NCI-H1436 treated with DMSO at 0.1 percent for 48 hours (cell line): ENCODE measurements at places on chromosomes 2 and 18.

DNA sequence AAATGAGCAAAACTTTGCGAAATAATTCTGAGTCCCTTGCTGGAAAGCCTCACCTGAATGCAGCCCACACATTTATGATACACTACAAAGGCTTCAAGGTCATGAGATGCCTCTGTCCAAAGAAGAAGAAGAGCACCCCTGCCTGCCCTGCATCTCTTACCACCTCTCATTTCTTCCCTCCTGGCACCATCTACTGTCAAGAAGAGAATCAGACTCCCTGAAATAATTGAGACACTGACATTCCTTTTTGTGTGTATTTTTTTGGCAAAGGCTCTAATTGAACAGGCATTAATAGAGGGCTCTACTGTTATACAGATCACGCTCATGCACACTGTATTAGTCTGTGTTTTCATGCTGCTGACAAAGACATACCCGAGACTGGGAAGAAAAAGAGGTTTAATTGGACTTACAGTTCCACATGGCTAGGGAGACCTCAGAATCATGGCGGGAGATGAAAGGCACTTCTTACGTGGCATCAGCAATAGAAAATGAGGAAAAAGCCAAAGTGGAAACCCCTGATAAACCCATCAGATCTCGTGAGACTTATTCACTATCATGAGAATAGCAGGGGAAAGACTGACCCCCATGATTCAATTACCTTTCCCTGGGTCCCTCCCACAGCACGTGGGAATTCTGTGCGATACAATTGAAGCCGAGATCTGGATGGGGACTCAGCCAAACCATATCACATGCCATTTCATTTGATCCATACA is 176.3 kb downstream of the ALPK2 start:
- DNase-seq, result no peak

DNA sequence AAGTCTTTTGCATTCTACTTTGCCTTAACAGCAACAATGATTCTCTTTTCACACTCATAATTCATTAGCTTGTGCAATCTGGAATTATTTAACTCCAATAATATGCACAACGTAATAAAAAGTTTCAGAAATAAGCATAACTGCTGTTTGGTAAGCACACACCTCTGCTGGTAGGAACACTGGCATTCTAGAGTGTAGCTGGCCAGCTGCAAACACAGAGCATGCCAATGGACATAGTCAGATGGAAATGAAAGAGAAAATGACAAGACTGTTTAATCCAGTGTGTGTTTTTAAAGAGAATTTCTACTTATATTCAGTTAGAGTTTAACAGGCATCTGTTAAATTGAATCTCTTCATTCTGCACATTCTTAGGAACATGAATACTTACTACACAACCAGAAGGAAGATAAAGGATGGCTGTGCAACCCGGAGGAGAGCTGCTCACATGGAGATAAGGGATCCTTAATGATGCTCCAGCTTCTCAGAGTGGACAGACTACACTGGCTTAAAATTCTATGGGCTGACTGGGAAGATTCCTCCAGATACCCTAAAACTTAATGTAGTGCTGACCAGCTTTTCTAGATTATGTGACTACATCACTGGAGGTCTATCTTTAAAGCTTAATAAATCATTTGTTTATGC is 94.6 kb upstream of the CHAC2 start:
- no peak for DNase-seq

- no peak for DNase-seq
Observed at GRCh38 chr2:128314348-128315121, 4.1 kb downstream of the HS6ST1 start.

- DNase-seq, result no peak
Observed at GRCh38 chr2:58532641-58533040, 291.5 kb upstream of the FANCL start.

GRCh38 chr18:68177807-68178702 is 536.9 kb downstream of the TMX3 start:
- DNase-seq, result no peak

DNA sequence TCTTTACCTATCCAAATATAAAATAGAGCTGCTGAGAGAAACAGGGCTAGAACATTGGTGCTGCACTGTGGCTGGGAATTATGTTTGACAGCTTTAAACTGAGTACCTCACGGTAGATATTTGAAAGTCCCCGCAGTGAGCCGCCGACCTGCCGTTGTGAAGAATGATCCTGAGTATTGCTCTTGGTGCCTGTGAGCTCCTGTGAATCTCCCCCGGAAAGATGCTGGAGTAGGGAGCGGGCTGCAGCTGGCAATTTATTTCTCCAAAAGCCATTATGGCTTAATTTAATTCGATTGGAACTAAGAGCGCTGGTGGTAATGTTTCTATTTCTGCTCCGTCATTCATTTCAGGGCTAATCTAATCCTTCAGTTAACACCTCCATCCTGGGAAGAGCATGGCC is 129.4 kb upstream of the TPO start:
- DNase-seq, result no peak

GRCh38 chr2:166792808-166793207 is 95.5 kb upstream of the XIRP2 start:
- no peak for DNase-seq

- no peak for DNase-seq
Observed at GRCh38 chr2:7013471-7014160, 96.4 kb downstream of the RNF144A start.

DNA sequence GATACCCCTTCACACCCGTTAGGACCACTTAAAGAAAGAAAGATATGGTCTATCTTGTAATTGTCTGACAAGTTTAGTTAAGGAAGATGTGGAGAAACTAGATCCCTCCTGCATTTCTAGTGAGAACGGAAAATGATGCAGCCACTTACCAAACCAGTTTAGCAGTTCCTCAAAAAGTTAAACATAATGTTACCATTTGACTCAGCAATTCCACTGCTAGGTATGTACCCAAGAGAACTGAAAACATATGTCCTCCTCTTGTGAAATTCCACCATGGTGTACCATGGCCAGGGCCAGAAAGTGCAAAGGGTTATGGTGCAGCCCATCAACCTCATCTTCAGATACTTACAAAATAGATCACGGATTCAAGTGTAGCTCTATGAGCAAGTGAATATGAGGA is 79.0 kb upstream of the ID2 start:
- no peak for DNase-seq

- DNase-seq, result no peak
Observed at GRCh38 chr2:207937823-207938222, 87.5 kb downstream of the PLEKHM3 start.

DNA sequence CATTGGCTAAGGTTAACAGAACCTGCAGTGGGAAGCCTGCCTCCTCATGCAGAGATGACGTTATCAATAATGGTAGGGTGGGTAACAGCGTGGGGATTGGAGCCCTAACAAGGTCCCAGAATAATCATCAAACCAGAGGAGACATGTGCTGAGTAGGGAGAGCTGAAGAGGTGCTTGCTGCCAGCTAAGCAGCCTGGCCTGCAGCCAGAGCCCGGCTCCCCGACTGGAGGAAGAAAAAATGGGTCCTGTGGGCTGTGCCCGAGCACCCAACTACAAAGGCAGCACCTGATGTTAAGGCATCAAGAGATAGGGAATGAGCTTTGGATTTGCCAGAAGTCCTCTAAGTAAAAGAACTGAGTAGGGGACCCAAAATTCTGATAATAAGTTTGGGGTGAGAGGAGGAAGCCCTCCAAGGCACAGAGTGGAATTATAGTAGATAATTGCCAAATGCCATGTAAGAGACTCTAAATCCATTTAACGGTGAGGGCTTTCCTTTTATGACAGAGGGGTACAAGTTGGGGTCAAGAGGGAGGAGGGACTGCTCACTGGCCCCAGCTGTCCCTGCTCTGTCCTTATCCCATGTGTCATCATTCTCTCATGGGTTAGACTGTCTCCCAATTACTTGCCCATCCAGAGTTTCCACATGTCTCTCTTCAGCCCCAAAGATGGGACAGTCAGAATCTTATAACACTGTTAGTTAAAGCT is 156.1 kb downstream of the ANTXR1 start:
- DNase-seq, result no peak

DNA sequence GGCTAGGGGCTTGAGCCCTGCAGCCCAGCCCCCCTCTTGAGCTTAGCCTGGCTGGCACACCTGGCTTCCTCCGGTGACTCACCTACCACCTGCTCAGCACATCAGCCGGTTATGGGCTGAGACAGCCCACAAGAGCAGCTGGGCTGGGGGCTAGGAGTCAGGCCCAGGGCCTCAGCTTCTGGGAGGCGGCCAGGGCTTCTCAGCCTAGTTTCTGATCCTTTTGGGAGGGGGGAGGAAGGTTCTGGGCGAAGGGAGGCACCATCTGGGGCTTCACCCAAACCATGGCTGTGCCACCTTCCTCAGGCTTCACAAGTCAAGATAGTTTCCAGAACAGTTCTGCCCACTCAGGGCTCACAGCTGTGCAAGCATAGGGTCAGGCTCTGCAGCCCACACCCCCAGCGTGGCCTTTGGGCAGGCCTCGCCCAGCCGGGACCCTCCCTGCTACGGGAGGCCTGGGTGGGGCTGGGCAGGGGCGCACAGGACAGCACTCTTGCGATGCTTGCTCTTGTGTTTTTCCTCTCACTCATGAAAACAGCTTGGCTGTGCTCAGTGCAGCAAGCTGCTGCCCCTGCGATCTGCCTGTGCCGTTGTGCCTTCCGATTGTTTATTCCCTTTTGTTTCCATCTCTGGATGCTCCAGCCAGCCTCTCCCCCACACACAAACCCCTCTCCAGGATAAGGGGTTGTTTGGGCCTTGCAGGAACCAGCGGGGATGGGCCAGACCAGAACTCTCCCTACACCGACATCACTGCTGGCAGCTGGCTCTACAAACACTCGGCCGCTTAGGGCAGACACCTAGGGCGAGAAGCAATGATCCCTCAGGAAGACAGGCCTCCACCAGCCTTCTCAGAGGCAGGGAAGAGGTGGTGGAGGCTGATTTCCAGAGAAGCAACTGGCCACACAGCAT is 26.1 kb upstream of the SEMA4C start:
- DNase-seq, result no peak

DNA sequence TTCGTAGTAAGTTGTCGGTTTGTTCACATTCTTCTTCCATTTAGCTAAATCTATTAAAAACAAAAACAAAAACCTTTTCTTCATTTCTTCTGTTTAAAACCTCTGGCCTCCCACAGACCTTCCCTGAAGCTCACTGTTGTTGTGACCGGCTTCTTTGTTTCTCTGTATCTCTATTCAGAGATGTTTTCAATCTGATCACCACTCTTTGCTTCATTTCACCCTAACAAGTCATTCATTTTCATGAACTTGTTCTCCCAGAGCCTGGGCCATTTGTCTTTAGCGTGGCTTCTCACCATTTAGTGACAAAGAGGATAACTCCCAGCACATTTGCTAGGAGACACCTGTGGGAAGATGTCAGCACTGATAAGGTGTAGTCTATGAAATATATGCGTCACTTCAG is 794.2 kb downstream of the ERBB4 start:
- no peak for DNase-seq

- no peak for DNase-seq
Observed at GRCh38 chr2:8243748-8244400, 438.0 kb upstream of the ID2 start.

GRCh38 chr18:77702686-77703085 is 453.0 kb downstream of the GALR1 start:
- DNase-seq, result no peak

- no peak for DNase-seq
Observed at GRCh38 chr2:142509401-142509800, 368.1 kb upstream of the KYNU start.

- no peak for DNase-seq
Observed at GRCh38 chr2:68248361-68248760, 4.0 kb downstream of the PPP3R1 start.

DNA sequence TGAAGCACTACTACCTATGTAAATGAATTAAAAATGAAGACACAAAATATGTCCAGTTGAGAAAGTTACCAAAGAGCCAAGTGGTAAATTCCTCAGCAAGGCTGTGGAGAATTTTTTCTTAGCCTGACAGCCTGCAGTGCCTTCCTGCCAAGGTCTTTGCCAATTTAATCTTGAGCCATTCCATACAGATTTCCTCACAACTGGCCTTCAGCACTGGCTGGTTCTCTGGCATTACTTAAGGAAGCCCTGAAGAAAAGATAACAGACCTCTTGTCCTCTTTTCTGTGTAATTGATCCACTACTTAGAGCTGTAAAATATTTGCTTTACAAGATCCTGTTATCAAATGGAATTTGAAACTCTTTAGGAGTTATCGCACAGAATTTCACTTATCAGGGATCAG is 334.2 kb upstream of the LRRTM1 start:
- no peak for DNase-seq

DNA sequence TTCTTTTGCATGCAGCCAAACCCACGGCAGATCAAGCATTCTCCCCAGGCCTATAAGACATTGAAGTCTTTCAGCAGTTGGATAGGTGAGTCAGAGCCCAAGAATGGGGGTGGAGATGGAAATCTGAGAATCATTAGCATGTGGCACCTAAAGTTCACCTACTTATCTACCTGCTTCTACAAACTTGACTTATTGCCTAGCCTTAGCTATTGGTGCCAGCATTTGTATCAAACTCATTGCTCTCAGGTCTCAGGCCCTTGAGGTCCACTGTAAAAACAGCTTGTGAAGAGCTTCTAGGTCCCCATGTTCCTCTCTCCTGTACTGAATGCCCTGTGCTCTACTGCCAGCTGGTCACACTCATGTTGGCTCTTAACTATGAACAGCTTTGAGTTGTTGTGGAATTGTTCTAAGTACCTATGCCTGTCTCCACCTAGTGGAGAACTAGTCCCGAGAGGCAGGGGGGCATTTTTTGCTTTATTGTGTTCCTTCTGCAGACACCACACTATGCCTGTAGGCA is 278.4 kb upstream of the SPRED2 start:
- no peak for DNase-seq

DNA sequence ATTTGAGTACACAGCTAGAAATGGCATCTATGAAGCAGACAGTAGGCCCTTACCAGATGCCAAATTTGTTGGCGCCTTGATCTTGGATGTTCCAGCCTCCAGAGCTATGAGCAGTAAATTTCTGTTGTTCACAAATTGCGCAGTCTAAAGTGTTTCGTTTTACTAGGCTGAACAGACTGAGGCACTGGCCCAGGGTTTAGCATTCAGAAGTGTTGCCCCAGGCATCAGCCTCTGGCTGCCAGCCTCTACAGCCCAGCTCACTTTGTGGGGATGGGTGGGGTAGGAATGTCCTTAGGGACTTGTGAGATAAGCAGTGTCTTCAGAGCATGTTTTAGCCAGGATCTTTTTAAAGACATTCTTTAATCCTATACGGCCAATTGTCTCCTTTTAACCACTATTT is 51.5 kb upstream of the MGAT5 start:
- no peak for DNase-seq

DNA sequence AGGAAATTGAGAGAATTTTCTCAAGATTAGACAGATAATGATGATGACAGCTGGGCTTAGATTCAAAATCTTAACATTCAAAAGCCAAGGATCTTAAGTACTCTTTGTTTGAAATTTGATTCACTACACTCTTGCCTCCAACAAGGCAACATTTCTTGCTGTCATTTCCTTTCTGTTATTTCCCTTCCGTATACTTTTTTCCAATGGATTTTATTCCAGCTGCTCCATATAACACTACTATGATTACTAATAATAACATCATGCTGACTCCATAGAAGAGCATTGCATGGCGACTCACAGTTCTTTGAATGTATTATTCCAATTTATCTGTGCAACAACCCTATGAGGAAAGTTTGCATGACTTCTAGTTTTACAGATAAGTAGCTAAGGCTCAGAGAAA is 33.9 kb upstream of the CCDC102B start:
- DNase-seq, result no peak
